ENCODE measurements at places on chromosomes 7 and 10.
A peak's percentile ranks its signal among the peaks of the same experiment; 100 is the strongest.

GRCh38 chr10:17217631-17218232, 10.3 kb upstream of the VIM start:
- no peak for DNase-seq

DNA sequence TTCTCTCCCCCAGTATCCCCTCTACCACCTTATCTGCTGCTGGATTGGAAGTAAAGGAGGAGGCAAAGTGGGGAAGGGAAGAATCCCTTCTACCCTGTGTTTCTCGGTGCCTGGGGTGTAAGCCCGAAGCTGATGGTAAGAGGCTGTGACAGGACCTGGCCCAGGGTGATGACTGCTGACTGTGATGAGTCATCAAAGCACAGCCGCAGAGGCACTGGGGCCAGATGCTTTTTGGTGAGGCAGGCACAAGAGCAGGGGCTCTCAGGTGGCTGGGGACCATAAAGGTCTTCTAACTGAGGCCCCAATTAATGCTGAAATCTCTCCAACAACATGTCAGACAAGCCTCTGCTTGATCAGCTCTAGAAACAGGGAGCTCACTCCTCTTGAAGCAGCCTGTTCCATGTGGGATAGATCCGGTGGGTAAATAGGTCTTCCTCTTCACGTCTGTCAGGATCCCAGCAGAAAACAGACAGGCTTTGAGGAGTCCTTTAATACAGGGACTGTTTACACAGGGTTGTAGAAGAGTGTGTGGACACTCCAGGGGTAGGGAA, 86.1 kb upstream of the PCBD1 start:
- DNase-seq, result no peak

GRCh38 chr7:51251290-51251689, 65.3 kb downstream of the COBL start:
- DNase-seq, result no peak

GRCh38 chr7:44867073-44867995, 18.0 kb downstream of the PURB start:
- no peak for DNase-seq

DNA sequence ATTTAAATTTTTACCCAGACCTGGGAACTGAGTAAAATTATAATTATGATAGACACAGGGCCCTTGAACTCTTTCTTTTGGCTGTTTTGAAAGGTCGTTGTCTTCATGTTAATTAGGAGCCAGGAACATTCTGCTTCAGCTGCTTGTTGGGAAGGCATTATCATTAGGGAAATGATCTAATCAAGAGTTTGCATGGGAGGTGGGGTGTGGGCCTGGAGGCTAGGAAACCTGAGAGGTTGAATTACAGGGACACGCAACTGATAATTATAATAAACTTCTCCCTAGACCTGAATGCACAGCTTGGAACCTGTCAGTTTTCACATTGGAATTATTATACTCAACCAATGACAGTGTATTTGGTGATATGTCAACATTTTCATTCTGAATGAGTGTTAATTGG, 237.7 kb downstream of the CACNB2 start:
- no peak for DNase-seq

GRCh38 chr10:119502209-119502608, 40.3 kb downstream of the RGS10 start:
- peak; percentile 57 for DNase-seq

GRCh38 chr10:132793871-132794849, 8.2 kb upstream of the NKX6-2 start:
- no peak for DNase-seq

- peak; percentile 11 for DNase-seq
Measured at GRCh38 chr10:45470098-45471012, 96.3 kb downstream of the ALOX5 start.

DNA sequence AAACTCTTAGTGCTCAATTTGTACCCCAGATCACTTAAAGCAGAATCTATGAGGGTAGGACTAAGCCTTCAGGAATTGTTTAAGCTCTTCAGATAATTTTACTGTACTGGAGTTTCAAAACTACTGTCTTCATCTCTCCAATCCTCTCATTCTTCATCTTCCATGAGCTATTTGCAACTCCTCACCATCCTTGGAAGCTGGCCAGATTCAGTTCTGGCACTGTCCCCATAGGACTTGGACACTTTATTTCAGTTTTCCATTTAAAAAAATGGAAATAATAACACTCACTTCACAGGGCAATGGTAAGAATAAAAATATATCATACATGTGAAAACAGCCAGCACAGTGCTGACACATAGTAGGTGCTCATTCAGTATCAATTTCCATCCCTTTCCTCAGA, 74.6 kb downstream of the PPP1R17 start:
- no peak for DNase-seq

GRCh38 chr10:8705415-8705814, 650.9 kb downstream of the GATA3 start:
- DNase-seq, result no peak

DNA sequence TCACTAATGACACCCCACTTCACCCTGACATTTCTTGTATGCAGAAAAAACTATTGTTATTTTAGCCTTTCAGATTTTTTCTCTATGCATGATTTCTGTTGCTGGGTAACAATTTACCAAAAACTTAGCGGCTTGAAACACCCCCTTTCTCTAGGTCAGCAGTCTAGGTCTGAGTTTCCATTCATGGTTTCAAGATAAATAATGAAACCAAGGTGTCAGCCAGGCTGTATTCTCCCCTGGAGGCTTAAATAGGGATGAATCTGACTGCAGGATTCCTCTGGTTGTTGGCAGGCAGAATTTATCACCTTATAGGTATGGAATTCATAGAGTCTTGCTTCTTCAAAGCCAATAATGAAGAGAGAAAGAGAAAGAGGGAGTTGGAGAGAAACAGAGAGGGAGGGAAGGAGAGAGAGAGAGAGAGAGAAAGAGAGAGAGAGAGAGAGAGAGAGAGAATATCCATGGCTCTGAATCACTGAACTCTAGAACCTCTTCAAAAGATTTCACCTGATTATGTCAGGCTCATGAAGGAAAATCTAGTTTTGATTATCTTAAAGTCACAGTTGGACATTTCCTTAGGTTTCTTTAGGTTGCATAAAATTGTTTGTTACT, 1224.6 kb upstream of the LRRTM3 start:
- no peak for DNase-seq

DNA sequence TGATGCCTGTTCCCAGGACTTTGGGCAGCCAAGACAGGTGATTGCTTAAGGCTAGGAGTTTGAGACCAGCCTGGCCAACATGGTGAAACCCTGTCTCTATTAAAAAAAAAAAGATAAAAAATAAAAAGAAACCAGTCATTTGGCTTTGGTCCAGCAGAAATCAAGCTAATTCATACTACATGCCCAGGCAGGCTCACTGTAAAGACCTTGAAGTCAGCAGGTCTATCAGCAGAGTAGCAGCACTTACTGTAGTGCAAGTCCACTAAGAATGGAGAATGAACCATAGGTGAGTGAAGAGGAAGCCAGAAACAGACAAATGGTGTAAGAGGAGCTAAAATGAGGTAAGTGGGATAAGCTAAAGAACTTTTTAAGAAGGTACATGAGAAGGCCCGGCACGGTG, 24.7 kb downstream of the PSPH start:
- DNase-seq, result no peak

DNA sequence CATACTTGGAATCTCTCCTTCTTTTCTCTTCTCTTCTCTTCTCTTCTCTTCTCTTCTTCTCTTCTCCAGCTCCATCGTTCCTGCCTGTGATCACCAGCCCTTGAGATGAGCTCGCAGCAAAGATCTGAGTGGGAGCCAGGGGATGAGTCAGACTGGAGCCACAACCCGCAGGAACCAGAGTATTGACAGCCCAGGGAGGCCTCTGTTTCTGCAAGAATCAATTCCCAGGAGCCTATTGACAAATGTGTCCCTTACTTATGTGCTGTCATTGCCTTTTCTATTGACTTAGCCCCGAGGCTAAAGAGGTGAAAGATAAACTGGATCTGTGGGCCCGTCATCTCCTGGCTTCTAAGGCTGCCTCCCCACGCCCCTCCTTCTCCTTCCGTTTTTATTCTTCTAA, 13.1 kb upstream of the HABP2 start:
- DNase-seq, result no peak

GRCh38 chr7:149598721-149599308, 101.2 kb upstream of the ZNF746 start:
- DNase-seq, result no peak

Data from activated CD8-positive, alpha-beta memory T cell treated with anti-CD3 and anti-CD28 coated beads for 1 hour (primary cell).